ENCODE measurements at places on chromosomes 2 and 18. TPM values are rescaled to one million over a fixed set of nuclear protein-coding genes. Genes with fewer than 3 reads are reported as not detected.

DNA sequence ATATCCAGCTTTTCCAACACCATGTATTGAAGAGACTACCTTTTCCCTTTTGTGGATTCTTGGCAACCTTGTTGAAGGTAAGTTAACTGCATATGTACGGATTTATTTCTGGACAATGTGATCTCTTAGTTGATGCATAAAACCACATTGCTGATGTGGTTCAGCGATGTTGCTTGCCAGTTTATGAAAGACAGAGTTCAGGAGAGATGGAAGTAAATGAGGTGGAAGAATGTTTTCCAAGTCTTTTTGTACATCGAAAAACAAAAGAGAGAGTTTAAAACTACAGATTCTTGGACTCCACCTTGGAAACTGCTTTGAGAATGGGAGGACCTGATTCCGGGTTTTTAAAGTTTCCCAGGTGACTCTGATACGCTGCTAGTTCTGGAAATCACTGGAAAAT is 43.8 kb downstream of the MOB4 start:
- no peak for DNase-seq

Gene POMC
- total RNA-seq = not detected

Gene PMAIP1
- not detected for total RNA-seq

Gene AFF3
- total RNA-seq = 216 TPM

Gene CD8B2
- total RNA-seq = 0.35 TPM

Gene C2orf78
- not detected for total RNA-seq

Gene CXCR1
- not detected for total RNA-seq

- DNase-seq = no peak
Observed at GRCh38 chr2:200650195-200650594, 64.4 kb downstream of the AOX1 start.

DNA sequence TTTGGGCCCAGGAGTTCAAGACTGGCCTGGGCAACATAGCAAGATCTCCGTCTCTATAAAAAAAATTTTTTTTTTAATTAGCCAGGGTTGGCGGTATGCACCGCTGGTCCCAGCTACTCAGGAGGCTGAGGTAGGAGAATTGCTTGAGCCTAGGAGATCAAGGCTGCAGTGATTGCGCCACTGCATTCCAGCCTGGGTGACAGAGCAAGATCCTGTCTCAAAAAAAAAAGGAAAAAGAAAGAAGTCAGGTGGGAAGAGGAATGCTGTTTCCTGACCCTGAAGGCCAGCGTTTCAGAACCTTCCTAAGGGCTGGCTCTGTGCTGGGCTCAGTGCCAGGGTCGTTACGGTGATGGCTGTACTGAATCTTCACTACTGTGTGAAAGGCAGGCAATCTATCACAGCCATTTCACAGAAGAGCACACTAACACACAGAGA is 35.0 kb upstream of the AGAP1 start:
- no peak for DNase-seq

GRCh38 chr2:210496512-210496911 is 20.0 kb upstream of the LANCL1 start:
- DNase-seq = no peak

Gene FAM136A
- total RNA-seq = 39.9 TPM

GRCh38 chr2:177449159-177449558 is 56.6 kb downstream of the AGPS start:
- DNase-seq = no peak

DNA sequence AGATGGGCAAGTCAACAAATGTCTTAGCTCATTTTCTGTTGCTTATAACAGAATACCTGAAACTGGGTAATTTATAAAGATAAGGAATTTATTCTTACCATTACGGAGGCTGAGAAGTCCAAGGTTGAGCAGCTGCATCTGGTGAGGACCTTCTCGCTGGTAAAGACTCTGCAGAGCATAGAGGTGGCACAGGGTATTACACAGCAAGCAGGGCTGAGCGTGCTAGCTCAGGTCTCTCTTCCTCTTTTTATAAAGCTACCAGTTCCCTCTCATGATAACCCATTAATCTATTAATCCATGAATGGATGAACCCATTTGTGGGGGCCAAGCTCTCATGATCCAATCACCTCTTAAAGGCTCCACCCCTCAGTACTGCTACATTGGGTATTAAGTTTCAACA is 109.1 kb downstream of the CDK15 start:
- no peak for DNase-seq

- DNase-seq = no peak
Observed at GRCh38 chr2:240479111-240479501, 43.6 kb downstream of the GPC1 start.

Gene AMER3
- 1.1 TPM for total RNA-seq

DNA sequence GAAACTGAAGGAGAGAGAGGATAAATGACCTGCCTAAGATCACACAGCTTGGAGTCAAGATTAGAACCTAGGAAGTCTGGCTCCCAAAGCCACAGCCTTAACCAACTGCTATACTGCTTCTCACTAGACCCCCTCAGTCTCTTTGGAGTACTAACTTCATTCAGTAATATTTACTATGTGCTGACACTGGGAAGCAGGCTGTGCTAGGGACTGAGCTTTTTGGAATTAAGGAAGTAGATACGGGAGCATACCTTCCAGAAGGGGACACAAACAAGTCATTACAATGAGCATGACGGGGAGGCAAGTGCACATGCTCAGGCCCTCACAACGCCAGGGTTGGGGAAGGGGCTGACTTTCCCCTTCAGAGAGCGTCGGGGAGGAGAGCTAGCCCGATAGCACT is 97.7 kb downstream of the INO80D start:
- DNase-seq = no peak

Gene KCNK3
- total RNA-seq = 1.6 TPM

DNA sequence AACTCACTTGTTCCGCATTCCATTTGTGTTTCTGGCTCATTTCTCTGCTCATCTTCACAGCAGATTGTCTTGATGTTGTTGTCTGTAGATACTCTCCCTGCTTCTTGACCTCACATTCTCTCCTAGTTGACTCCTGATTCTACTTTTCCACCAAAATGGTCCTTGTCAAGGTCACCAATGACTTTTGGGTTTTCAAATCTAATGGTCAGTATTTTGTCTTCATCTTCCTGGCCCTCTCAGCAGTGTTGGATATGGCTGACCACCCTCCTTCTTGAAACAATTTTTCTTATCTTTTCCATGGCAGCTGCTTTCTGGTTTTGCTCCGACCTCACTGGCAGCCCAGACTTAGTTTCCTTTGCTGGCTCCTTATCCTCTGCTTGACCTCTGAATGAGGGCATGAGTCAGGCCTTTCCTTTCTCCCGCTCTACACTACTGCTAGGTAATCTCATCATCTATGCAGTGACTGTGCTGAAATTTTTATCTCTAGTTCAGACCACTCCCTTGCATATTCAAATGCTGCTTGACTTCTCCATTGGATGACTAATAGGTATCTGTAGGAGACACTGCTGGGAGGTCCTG is 386.6 kb upstream of the SPRED2 start:
- no peak for DNase-seq

Gene GPAT2
- 0.53 TPM for total RNA-seq

GRCh38 chr2:84858123-84858522 is 22.8 kb downstream of the TRABD2A start:
- no peak for DNase-seq

- no peak for DNase-seq
Observed at GRCh38 chr2:133411857-133412256, 156.4 kb downstream of the NCKAP5 start.

- DNase-seq = no peak
Observed at GRCh38 chr2:31239593-31240177, 5.7 kb downstream of the EHD3 start.

DNA sequence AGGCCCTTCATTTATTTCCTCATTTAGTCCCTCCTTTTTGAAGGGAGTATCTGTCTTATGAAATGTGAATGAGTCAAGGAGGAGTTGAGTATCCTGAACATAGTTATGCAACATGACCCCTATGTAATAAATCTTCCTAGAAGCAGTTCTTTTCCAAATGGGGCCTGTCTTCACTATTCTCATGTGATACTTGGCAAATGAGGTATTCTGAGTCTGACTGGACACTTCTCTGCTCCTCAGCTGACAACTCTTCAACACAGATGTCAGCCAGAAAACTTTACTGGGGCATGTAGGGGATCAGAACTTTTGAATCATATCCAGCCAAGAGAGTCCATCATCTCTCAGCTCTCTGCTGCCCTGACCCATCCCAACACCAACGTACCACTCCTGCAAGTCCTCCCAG is 291.6 kb downstream of the ZNF385B start:
- DNase-seq = no peak

GRCh38 chr2:177273408-177273807 is 8.9 kb upstream of the NFE2L2 start:
- no peak for DNase-seq

GRCh38 chr2:121064186-121064585 is 220.8 kb downstream of the TFCP2L1 start:
- DNase-seq = no peak

DNA sequence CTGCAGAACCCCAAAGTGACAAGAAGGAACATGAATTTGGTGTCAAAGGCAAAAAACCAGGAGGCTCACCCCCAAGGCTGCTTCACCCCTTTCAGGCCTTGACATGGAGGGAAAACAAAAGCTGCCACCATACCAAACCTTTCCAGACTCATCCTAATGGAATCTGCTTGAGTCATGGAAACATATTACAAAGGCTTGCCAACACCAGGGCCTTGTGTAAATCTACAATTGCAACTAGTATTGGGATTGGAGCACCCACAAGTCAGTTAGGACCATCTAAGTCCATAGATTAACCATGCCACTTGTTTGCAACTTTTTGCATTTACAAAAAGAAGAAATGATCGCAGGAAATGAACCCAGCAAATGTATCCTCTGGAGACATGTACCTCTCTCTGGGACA is 297.6 kb downstream of the CDCA7 start:
- no peak for DNase-seq

- no peak for DNase-seq
Observed at GRCh38 chr2:113861740-113862139, 28.1 kb upstream of the ACTR3 start.

Gene STAT4
- 5.0 TPM for total RNA-seq

GRCh38 chr2:25669520-25669919 is 3.9 kb downstream of the DTNB start:
- DNase-seq = no peak

GRCh38 chr2:71896385-71897136 is 251.1 kb downstream of the CYP26B1 start:
- DNase-seq = no peak
